ENCODE measurements at places on chromosomes 6 and 20.
A peak's percentile ranks its signal among the peaks of the same experiment; 100 is the strongest.

GRCh38 chr20:45338121-45339030 lies 9.8 kb downstream of the SDC4 start:
- no peak for DNase-seq

GRCh38 chr6:16684896-16685554 lies 76.2 kb downstream of the ATXN1 start:
- DNase-seq, result no peak

GRCh38 chr6:11209369-11209768 lies 23.1 kb downstream of the NEDD9 start:
- no peak for DNase-seq

- no peak for DNase-seq
Measured at GRCh38 chr6:74115674-74116073, 419.7 kb downstream of the CD109 start.

- no peak for DNase-seq
Measured at GRCh38 chr20:50017576-50018248, 34.9 kb downstream of the SNAI1 start.

DNA sequence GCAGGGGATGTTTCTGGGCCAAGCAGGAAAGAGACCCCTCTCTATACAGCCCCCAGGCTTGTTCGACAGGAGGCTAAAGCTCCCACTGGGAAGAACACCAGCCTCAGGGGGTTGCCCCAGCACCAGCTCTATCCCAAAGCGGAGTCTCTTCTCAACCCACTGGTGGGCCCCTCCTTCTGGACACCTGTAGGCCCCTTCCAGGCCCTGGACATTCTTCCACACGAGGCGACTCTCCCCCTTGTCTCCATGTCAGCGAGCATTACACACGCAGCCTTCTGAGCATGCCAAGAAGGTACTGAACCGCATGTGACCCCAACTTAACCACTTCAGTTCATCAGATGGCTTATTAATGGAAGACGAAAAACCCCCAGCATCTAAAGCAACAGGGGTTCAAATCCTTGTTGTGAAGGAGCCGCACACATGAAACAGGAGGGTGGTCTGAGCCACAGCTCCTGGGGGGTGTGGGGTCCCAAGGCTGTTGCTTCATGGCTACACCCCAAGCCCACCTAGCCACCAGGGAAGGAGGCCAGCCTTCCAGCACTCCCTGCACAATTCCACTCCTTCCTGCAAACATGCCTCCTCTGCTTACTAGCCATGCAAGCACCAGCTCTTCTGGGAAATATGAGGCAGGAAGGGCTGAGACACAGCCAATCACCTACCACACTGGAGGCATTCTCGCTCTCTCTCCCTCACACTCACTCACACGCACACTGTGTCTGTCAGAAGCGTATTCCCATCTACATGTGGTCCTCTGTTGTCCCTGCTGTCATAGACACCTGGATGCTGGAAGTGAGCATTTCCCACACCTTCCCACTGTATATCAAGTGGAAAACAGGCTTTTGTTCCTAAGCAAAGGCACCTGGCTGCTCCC lies 104.5 kb downstream of the NOL4L start:
- DNase-seq, result no peak

GRCh38 chr6:136706430-136706829 lies 85.8 kb downstream of the MAP3K5 start:
- DNase-seq, result no peak

DNA sequence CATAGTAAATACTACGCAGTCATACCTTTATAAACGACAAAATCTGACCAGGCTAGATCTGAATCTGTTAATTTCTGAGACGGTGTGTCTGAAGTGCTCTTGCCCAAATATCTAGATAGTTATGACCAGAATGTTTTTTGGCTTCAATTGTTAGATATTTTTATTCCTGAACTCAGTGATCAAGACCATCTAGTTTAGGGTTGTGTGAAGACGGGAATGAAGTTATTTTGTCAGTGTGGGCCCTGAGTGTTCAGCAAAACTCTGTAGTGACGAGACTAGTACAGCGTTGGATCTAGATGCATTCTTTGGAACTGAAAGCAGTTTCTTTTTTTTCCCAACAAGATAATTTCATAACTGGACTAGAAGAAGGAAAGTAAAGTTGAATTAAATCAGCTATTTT lies 3.1 kb downstream of the STXBP5 start:
- no peak for DNase-seq

GRCh38 chr20:37704955-37705354 lies 11.1 kb downstream of the CTNNBL1 start:
- no peak for DNase-seq

- DNase-seq, result no peak
Measured at GRCh38 chr6:132713352-132714134, at the start of gene VNN1. VNN1 (minus strand) TSS chr6:132714055; CDS start chr6:132714035, 20 bp downstream.

GRCh38 chr6:89007209-89008000 lies 44.0 kb upstream of the RNGTT start:
- DNase-seq, result no peak

- no peak for DNase-seq
Measured at GRCh38 chr6:144395826-144396225, 110.7 kb downstream of the UTRN start.

DNA sequence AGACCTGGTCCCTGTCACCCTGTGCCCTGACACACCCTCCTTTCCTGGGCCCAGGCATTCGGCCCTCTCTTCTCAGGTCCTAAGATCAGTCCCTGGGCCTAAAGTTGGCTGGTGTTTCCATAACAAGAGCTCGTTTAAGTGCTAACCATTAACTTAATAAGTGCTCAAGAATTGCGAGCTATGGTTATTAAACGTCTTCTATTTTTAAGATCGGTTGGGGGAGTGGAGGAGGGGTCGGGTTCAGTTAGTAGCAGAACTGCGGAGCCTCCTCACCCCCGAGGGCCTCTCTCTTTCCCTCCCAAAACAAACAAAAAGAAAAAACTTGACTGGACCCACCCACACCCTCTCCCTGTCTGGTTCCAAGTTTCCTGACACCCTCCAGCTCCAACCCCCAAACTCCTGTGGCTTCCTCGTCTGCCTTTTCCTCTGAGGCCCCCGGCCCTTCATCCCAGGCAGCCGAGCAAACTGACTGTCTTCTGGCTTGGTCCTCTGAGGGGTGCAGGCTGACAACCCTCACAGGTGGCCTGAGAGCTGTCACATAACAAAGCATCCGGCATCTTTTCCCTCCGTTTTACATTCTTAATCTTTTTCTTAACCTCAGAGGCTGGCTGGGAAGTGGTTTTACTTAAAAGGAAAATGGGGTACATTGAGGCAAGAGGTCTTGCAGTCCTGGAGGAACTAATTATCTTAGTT lies 2.0 kb downstream of the STK35 start:
- no peak for DNase-seq

DNA sequence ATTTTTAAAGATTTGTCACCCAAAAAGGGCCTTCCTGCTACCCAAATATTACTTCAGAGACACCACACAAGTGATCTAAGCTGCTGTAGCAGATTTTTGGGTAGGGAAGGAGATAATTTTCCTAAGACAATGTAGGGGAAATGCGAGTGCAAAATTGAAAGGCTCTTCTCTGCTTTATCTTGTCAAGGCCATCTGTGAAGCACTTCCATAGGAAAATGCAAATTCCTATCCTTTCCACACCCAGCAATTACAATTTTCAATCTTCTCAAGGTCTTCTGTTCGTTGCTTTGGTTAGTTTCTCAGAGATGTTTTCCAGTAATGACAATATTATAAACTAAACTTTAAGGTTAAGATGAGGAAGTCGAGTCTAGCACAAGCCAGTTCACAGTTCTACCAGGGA lies 53.4 kb downstream of the HDGFL1 start:
- DNase-seq, result no peak

- DNase-seq, result no peak
Measured at GRCh38 chr6:161984713-161985112, 710.9 kb upstream of the AGPAT4 start.

GRCh38 chr20:52681288-52681687 lies 290.9 kb upstream of the TSHZ2 start:
- no peak for DNase-seq

GRCh38 chr6:125747589-125748405 lies 1.6 kb upstream of the HEY2 start:
- peak; percentile 46 for DNase-seq

GRCh38 chr20:591941-592340 lies 18.2 kb downstream of the TCF15 start:
- no peak for DNase-seq

GRCh38 chr20:17381724-17382123 lies 149.5 kb downstream of the BFSP1 start:
- DNase-seq, result no peak

GRCh38 chr6:145244349-145245100 lies 490.8 kb downstream of the EPM2A start:
- DNase-seq, result no peak

DNA sequence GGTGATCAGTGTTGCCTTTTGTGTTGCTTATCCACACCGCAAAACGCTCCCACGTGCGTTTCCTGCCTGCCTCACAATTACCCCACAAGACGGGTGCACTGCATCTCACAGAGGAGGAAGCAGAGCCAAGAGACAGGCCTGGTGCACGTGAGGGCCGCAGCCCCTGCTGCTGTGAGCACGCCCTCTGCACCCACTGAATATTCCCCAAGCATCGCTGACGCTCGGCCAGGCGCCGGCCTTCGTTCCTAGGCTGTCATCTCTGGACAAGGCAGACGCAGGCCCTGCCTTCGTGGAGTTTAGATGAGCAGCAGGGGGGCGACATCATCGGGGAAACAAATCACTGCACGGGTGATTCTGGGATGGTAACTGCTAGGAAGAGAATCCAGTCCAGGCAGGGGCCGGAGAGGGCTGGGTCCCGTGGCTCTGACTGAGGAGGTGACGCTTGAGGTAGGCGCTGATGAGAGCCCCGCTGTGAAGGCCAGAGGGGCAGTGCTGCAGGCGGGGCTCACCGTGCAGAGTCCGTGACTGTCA lies 162.4 kb upstream of the QKI start:
- no peak for DNase-seq

GRCh38 chr6:12235341-12235740 lies 54.8 kb upstream of the EDN1 start:
- no peak for DNase-seq

DNA sequence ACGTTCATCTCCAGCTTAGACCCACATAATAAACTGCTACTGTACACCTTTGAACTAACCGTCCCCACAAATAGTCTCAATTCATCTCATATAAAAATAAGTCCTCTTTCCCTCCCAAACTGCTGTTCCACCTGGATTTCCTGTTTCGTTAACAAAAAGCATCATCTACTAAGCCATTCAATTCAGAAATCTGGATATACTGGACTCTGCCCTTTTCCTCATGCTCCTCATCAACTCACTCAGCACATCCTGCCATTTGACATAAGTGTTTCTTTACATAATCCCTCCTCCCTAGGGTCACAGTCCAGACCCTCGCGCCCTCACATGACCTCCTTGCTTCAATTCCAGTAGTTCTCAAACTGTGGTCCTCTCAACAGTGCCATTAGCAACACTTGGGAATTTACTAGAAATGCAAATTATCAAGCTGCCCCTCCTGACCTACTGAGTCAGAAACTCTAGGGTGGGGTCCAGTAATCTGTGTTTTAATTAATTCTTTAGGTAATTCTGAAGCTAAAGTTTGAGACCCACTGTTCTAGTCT lies 4.5 kb downstream of the MKKS start:
- no peak for DNase-seq

DNA sequence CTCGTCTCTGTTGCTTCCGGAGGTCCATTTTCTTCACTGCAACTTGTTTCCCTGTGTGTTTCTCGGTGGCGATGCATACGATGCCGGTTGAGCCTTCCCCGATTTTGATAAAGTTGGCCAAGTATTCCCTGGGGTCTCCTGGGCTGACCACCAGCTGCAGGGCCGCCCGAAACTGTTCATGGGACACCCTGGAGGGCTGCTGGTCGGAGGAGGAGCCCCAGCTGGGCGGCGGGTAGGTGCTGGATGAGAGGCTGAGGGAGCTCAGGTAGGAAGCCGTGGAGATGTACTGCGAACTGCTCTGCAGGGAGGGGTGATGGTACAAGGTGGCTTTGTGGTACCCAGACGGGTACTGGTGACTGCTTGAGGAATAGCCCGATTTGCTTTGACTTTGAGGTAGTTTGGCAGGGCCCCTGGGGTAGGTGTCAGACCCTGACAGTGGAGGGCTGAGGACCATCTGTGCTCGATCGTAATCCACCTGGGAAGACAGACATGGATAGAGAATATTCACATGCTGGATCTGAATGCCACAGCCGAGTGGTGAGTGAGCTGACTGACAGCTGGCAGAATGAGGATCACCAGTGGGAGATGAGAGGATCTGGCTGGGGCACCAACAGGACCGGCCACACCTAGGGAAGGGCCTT lies 51.6 kb downstream of the LAMP5 start:
- DNase-seq, result no peak

- no peak for DNase-seq
Measured at GRCh38 chr20:37523911-37524700, 3.1 kb downstream of the NNAT start.

- DNase-seq, result peak; percentile 1
Measured at GRCh38 chr6:67031451-67031850, 1324.4 kb upstream of the EYS start.

- no peak for DNase-seq
Measured at GRCh38 chr20:15834857-15835256, 738.4 kb downstream of the KIF16B start.

GRCh38 chr6:16404456-16404855 lies 166.1 kb downstream of the GMPR start:
- no peak for DNase-seq

DNA sequence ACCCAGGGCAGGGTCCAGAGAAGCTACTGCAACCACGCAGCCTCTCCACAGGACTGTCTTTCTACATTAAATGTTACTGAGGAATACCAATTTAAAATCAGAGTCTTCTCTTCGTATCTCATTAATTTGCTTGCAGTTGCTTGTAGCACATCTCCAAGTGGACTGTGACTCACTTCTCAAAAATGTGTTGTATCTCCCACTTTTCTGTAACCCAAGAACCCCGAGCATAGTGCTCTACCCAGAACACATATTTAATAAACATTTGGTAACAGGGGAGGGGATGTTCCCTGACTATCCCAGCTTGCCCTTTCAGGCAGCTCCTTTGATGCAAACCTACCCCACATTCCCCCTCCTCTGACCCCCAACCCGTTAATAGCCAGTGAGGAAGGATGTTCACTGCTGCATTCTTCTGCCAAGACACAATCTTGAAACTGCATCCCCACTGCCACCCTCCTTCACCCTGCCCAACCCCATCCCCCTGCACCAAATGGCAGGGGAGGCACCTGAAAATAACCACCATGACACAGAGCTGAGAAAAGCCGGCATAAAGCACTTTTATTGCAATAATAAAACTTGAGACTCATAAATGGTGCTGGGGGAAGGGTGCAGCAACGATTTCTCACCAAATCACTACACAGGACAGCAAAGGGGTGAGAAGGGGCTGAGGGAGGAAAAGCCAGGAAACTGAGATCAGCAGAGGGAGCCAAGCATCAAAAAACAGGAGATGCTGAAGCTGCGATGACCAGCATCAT lies 24.2 kb downstream of the FKBP1A start:
- no peak for DNase-seq

GRCh38 chr20:21259346-21259745 lies 43.8 kb upstream of the XRN2 start:
- no peak for DNase-seq

- DNase-seq, result peak; percentile 27
Measured at GRCh38 chr6:93792746-93793145, 373.4 kb upstream of the EPHA7 start.

DNA sequence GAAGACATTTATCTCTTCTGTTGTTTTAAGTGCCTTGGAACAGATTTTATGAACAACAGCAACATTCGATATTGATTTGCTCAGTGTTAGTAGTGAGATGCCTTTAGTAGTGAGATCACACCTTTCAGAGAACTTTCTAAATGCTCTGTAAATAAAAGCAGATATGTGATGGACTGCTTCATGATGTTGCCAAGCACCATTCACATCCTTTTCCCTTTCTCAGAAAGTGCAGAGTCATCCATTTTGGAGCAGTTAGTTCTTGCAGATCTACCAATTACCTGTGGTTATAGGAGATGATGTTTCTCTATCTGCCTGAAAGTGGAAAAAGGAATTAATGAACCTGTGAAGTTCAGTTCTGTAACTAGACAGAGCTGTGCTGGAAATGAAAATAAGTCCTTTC lies 27.0 kb downstream of the CBFA2T2 start:
- no peak for DNase-seq

Data from left kidney (tissue), 8 donors.